ENCODE measurements at places on chromosomes 2 and 18.

DNA sequence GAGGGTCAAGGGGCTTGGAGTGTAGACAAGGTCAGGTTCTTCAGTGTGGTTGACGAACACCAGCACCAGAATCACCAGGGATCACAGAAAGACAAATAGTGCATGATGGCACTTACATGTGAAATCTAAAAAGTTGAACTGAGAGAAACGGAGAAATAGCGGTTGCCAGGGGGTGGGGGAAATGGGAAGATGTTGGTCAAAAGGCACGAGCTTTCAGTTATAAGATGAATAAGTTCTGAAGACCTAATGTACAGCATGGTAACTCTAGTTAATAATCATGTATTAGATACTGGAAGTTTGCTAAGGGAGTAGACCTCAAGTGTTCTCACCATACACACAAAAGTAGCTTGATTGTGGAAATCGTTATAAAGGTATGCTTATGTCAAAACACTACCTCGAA is 43.7 kb upstream of the DARS1 start:
- no peak for DNase-seq

- no peak for DNase-seq
These were observed 231.4 kb upstream of the ZEB2 start for GRCh38 chr2:144751142-144751905.

GRCh38 chr2:190303647-190304046 is 16.0 kb downstream of the HIBCH start:
- no peak for DNase-seq

GRCh38 chr18:58937071-58937886 is 72.6 kb downstream of the ZNF532 start:
- peak; percentile 33 for DNase-seq

GRCh38 chr2:4135765-4136164 is 432.4 kb downstream of the DCDC2C start:
- no peak for DNase-seq

Measured in lung microvascular endothelial cell (primary cell).